Activated naive CD8-positive, alpha-beta T cell treated with anti-CD3 and anti-CD28 coated beads for 36 hours (primary cell): ENCODE measurements at places on chromosomes 16 and 17. TPM values are rescaled to one million over a fixed set of nuclear protein-coding genes. Genes with fewer than 3 reads are reported as not detected.

DNA sequence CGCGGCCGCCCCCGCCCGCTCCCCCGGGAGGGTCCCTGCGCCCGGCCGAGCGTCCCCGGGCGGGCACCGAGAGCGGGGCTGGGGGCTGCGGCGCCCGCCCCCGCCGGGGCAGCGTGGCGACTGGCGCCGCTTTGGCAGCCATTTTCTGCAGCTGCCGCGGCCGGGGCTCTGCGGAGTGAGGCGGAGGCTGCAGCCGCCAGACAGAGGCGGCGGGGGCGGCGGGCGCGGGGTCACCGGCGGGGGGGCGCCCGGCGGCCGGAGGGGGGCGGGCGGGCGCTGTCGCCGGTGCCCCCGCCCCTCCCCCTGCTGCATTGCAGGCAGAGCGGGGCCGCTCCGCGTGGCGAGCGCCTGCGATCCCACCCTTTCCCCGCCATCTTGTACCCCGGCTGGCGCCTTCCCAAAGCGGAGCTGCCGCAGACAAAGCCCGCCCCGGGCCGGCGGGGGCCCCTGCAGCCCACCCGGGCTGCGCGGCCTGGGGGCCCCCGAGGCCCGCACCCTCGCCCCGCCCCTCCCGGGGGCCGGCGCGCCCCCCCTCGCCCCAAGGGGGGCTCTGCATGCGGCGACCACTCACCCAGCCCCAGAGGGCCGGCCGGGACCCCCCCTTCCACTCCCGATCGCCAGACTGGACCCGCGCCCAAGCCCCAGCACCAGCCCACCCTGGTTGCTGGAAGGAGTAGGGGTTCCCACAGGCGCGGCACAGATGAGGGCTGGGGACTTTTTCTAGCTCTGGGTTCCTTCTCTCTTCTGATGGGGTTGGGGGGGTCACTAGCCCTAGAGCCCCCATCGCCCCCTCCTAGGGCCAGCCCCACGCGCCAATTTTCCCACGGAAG is 16.6 kb upstream of the CBX8 start:
- DNase-seq = no peak

- DNase-seq = no peak
These were observed 26.1 kb upstream of the TOB1 start for GRCh38 chr17:50892101-50892776.

The GNGT2 gene
- 28.4 TPM for total RNA-seq

The CCL16 gene
- total RNA-seq = not detected
